ENCODE measurements at places on chromosomes 4 and X. TPM values are rescaled to one million over a fixed set of nuclear protein-coding genes. Genes with fewer than 3 reads are reported as not detected.

PLXNA3 gene
- polyA plus RNA-seq, result 28.1 TPM

GAGE13 gene
- polyA plus RNA-seq, result not detected

SHOX gene
- polyA plus RNA-seq, result not detected

ARHGAP36 gene
- polyA plus RNA-seq, result not detected

STATH gene
- not detected for polyA plus RNA-seq

RADX gene
- 1.0 TPM for polyA plus RNA-seq

SMIM10L2A gene
- 0.04 TPM for polyA plus RNA-seq

ESX1 gene
- polyA plus RNA-seq, result not detected

OPN1MW gene
- polyA plus RNA-seq, result not detected

CDKL2 gene
- polyA plus RNA-seq, result 0.19 TPM

TMEM156 gene
- 2.3 TPM for polyA plus RNA-seq

RS1 gene
- not detected for polyA plus RNA-seq

MAGEA3 gene
- not detected for polyA plus RNA-seq

HAND2 gene
- 2.2 TPM for polyA plus RNA-seq

SMIM20 gene
- 55.5 TPM for polyA plus RNA-seq

TRPC5OS gene
- not detected for polyA plus RNA-seq

ARR3 gene
- not detected for polyA plus RNA-seq

CXCL11 gene
- polyA plus RNA-seq, result 0.09 TPM

UNC5C gene
- polyA plus RNA-seq, result 0.07 TPM

ZFYVE28 gene
- polyA plus RNA-seq, result 2.2 TPM

CENPVL2 gene
- not detected for polyA plus RNA-seq

NDNF gene
- not detected for polyA plus RNA-seq

NEUROG2 gene
- polyA plus RNA-seq, result not detected

GLRB gene
- 11.8 TPM for polyA plus RNA-seq

ZNF81 gene
- 4.6 TPM for polyA plus RNA-seq

PABPC1L2B gene
- polyA plus RNA-seq, result not detected

RGN gene
- 2.1 TPM for polyA plus RNA-seq

GRIA3 gene
- polyA plus RNA-seq, result 0.06 TPM

USO1 gene
- polyA plus RNA-seq, result 142 TPM

WNK3 gene
- polyA plus RNA-seq, result 0.63 TPM

PNMA6A gene
- polyA plus RNA-seq, result 0.15 TPM

SRPX2 gene
- 87.1 TPM for polyA plus RNA-seq

GYG2 gene
- polyA plus RNA-seq, result 19.6 TPM

SMARCA5 gene
- polyA plus RNA-seq, result 19.9 TPM

GABRQ gene
- 0.05 TPM for polyA plus RNA-seq

RHOXF1 gene
- polyA plus RNA-seq, result not detected

FABP2 gene
- polyA plus RNA-seq, result not detected

NPY1R gene
- not detected for polyA plus RNA-seq

SSX2 gene
- polyA plus RNA-seq, result not detected

Measured in AG04450 (cell line).